ENCODE measurements at places on chromosomes 12 and 14.

DNA sequence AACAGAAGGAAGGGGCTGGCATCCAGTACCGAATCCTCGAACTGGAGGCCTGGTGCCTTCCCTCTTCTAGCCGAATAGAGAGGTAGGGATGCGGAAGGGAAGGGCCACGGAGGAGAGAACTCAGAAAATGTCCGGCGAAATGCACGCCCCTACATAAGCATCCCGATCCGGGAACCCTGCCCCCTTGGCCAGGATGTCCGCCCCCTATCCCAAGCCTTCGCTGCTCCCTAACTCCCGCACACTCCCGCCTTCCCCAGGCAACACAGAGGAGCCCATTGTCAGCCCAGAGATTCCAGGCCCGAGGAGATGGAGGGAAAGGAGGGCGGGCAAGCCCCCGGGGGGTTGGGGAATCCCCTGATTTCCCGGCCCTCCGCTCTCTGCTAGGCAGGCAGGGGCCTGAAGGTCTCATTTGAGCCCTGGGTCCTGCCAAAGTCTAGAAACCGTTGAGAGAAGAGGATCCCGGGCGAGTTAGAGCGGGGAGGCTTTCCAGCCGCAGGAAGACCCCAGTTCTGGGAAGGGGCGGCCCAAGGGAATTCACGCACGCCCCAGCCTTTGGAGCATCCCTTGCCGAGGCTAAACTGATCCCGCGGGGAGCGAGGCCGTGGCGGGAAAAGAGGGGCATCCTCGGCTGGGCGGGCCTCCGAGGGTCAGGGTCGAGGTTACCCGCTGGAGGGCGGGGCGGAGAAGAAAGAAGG is 569 bp upstream of the ARHGEF40 start:
- no peak for DNase-seq

DNA sequence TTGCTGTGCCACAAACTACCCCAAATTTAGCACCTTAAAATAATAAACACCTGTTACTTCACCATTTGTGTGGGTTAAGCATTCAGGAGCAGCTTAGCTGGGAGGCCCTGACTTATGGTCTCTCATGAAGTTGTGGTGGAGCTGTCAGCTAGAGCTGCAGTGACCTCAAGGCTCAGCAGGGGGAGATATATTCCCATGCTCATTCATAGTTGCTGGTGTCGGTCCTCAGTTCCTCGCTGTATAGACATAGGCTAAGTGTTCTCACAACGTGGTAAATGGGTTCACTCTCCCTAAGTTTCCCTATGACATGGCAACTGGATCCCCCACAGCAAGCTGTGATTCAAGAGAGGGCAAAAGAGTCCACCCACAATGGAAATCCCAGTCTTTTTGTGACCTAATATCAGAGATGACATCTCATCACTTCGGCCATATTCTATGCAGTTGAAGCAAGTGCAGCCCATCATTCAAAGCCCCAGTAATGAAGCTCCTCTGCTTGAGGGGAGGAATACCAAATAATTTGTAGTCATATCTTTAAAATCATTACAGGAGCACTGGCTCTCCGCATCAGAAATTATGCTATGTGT is 41.1 kb downstream of the PRB3 start:
- no peak for DNase-seq

DNA sequence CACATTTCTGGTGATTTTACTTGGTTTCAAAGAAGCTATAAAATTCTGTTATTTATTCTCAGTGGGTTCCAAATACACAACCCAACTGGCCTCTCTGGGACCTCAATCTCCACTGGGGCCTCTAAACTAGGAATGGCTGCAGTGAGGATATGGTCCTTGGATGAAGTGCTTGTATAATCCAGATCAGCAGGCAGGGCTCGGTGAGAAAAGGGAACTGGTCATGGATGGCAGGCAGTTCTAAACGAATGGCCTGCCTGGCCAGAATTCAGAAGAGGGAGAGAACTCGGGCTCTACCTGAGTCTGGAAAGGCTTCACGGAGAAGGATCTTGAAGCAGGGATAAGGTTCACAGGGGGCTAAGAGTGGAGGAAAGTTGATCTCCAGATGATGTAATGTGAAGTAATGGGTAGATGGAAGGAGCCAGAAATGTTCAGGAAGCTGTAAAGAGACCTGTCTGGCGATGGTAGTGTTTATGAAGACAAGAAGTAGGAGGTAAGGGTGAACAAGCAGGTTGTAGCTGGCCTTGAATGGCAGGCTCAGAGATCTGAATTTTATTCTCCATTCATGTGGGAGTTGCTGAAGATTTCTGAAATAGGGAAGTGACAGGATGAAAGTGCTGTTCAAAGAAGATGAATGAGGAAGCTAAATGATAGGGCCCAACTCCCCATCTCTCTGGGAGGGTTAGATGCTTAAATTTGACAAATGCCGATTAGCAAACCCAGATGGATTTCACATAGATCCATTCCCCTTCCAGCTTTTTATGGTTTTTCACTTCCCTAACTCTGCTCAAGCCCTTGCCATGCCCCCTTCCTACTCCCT is 31.5 kb upstream of the ANO6 start:
- no peak for DNase-seq

DNA sequence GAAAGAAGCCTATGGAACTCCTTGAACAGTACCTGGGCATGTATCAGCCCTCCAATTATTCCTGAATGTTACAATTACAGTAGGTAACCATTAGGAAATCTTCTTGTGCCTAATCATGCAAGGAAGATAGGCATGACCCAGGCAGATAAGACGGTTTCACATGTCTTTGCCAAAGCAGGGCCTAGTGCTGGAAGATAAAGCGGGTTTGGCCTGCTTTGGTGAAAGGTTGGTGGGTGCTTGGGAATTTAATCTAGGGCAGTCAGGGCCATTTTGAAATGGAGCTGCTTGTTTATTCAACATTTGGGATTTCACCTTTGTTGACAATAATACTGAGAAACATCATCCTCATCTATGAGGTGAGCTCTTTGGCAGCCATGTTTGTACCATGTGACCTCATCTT is 12.5 kb upstream of the SRSF5 start:
- DNase-seq = no peak

- DNase-seq = peak; percentile 26
These were observed 662 bp upstream of the NELL2 start for GRCh38 chr12:44876544-44877410.

DNA sequence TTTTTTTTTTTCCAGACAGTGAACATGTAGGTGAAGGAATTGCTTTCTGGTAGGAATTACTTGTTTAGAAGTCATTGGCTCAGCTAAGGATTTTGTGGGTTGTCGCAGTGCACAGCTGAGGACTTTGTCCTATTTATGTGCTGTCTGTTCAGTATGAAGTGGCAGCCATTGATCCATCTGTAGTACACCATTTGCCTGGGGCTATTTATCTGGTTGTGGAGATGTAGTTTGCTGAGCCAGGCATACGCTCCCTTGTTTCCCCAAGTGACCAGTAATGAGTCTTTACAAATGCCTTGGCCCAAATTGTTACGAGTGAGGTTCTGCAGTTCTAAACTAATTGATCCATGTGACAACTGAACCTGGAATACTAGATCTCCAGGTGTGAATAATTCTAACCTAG is 140.1 kb downstream of the NRXN3 start:
- DNase-seq = no peak
